AG20443 (cell line): ENCODE measurements at places on chromosomes 12 and 14.

DNA sequence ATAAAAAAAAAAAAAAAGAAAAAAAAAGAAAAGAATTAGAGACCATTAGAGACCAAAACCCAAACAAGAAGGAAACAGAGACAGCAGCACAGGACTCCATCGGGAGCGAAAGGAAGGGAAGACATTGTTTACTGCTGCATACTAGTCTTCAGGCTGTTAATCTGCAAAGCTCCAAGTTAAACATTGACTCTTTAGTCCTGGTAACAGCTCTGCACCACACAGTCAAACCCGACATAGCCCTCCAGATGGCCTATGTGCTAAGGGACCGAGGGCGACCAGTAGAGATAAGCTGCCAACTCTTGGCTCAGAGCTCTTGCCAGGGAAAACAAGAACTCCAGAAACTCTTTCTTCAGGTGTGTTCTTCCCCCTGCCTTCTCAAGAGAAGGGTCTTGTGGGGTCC lies 7.8 kb downstream of the P2RX4 start:
- no peak for DNase-seq

GRCh38 chr14:50864946-50865345 lies 6.9 kb upstream of the ABHD12B start:
- no peak for DNase-seq

- peak; percentile 35 for DNase-seq
These were observed 322.4 kb upstream of the CLEC14A start for GRCh38 chr14:38578278-38578681.

DNA sequence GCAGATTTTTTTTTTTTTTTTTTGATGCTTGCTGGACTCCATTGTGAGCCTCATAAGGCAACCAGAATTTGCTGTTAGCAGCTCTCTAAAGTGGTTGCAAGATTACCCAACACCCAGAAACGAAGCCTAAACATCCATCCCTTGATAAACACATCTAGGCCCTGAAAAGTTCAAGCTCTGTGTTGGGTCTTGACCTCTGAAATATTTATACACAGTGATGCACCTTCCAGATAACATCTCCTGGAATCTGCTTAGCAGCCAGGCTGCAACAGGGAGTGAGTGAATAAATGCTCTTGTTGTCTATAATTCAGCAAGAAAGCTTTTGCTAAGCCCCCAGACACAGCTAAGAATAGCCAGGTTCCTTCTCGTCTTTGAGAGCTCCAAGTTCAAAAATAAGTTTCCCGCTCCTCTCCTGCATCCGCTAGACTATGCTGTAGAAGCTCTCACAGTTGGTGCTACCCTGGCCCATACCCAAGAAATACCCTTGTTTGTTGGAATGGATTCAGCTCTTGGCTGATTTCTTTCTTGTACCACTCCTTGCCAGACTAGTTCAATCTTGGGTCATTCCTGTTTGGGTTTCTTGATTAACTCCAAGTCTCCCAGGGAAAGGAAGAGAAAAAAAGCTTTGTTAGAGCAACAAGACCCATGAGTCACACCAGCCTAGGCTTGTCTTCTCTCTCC lies 610.6 kb upstream of the TBX3 start:
- DNase-seq: no peak

DNA sequence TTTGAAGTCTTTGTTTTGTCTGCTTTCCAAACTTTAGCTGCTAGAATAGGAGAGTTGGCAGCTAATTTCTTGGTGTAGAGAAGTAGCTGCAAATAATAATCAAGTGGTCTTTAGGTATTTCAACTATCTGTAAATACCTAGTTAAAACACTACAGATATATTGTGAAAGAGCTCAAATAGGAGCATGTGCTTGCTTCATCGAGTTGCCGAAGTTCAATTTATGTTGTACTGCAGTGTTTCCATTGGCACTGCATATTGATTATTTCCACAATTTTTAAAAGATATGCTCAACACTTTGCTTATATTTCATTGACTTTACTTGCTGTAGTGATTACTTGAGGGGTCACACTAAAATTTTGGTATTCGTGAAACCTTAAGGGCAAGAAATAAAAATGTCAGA lies 131.6 kb upstream of the BMP4 start:
- DNase-seq: no peak

DNA sequence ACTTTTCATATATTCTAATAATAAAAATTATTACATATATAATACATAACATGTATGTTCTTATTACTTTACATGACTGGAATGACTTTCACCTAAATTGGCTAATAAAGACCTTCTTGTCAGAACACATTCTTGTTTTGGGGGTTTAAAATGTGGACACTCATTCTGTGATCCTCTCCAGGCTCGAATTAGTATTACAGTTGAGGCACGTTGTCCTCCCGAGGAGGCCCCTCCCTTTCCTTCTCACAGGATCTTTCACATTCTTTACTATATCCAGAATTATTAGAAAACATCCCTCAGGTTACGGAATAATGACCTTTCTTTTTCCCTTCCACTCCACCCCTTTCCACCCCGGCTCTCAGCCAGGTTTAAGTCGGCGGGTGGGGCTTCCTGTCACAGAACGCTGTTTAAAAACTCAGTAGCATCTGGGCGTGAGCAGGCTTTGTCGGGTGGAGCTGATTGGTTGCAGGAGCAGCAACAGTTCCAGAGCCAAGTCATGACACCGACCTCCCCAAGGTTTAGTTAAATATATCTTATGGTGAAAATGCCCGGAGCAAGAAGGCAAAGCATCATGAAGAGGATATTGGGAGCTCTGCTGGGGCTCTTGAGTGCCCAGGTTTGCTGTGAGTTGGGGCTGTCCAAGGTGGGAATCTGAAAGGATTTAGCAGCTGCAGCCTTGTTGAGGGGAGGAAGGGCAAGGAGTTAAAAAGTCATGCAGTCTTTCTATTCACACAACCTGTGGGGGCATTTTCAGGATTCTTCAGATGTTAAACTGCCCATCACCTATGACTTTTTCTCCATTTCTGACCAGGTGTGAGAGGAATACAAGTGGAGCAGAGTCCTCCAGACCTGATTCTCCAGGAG lies 396.7 kb upstream of the OR4E1 start:
- DNase-seq: no peak

DNA sequence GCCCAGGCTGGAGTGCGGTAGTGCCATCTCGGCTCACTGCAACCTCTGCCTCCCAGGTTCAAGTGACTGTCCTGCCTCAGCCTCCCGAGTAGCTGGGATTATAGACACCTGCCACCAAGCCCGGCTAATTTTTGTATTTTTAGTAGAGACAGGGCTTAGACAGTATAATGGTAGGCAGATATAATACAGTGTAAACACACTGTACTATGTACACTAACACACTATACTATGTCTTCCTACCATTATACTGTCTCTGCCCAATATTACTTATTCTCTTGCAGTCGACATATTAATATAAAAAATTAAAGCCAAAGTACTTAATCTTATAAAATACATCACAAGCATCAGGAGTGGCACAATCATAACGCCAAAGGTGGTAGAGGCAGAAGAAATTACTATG lies 15.0 kb downstream of the DTD2 start:
- DNase-seq: no peak

DNA sequence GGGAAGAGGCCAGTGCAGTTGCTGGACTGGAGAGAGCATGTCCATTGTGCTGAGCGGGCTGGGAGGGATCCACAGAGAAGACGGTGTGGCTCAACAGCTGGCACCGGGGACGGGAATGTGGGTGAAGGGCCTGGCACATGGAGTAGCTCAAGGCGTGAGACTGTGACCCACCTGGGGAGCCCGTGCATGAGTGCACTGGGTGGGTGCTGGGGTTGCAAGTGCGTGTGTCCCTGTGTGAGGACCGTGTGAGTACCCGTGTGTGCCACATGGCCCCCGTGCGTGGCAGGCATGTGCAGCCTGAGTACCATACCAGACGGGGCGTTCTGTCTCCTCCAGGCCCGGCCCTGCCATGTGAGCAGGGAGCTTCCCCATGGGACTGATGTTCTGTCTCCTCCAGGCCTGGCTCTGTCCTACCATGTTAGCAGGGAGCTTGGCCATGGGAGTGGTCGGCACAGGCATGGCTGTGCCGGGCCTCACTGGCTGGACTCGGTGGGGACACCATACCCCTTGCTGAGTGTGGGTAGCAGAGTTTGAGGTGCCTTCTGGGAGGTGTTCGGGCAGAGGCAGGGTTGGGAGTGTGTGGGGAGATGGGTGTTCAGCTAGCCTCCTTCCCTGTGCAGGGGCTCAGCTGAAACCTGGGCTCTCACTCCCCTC lies 234.4 kb downstream of the TMEM121 start:
- peak; percentile 7 for DNase-seq

- DNase-seq: no peak
These were observed 16.2 kb downstream of the KRT80 start for GRCh38 chr12:52175371-52176350.

DNA sequence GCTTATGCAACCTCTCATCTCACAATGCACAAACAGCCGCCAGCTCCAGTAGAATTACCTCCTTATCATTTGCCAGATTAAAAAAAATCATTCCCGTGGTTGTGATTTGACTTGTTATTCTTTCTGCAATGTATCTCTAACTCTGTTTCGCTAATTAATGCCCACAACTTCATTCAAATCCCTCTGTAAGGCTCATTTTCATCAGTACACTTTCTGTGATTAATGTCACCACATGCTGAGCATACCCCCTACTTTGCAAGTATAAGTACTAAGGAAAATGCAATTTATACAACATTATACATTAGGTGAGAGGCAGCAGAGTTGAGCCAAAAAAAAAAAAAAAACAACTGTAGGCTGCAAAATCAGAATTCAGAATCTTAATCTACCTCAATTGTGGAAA lies 166.0 kb downstream of the FSCB start:
- no peak for DNase-seq

DNA sequence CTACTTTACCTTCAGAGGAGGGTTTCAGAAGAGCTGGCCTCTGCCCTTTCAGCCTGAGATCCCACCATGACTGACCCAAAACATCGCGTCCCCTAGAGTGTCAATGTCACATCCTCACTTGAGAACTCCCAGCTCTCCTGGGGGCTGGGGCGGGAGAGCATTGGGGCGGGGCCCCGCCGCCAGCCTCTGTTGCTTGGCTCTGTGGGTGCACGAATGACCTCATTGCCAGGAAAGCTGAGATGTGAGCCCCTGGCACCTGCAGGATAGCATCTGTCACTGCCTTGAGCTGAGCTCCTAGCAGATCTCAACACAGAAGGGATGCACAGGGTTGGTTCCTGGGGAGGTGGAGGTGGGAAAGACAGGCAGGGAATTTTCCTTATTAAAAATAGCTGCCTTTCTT lies 20.6 kb upstream of the MYL2 start:
- DNase-seq: no peak

DNA sequence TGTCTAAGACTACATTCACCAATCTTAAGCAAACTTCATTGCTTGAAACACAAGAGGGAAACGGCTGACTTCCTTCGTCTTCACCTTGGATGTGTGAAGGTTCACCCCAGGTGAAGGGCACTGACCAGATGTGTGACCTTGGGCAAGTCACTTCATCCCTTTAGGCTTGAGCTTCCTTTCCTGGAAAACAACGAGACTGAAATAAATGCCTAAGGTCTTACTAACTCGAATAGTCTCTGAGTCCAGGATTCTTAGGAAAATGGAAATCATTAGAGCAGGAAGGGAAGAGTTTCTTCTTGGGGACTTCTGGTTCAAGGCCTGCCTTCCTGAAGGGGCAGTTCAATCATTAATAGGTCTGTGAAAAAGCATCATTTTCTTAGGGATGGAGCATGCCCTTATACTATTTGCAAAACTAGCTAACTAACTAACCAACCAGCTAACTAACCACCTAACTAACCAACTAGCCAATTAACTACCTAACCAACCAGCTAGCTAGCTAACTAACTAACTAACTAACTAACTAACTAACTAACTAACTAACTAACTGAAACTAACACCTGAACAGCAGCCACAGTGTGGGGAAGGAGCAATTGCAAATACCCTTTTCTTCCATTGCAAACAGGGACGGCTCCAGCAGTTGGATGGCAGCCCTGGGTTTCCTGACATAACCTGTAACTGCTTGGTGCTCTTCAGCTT lies 31.5 kb upstream of the EMP1 start:
- DNase-seq: no peak

DNA sequence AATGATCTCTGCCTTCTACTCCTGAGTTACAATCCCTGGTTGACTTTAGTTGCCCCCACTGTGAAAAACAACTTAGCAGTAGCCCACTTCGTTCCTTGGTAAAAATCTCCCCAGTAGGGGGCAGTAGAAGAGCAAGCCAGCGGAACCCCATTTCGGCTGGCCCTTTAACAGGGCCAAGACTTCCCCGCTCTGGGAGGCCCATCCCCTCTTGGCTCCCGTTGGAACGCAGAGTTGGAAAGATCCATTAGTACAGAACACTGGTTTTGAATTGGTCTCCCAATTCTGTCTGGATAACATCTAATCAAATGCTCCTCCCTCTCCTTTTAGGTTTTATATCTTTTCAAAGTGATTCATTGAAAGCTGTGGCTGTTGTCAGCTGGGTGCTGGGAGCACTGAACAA lies 1133.3 kb downstream of the BCL11B start:
- DNase-seq: peak; percentile 27

DNA sequence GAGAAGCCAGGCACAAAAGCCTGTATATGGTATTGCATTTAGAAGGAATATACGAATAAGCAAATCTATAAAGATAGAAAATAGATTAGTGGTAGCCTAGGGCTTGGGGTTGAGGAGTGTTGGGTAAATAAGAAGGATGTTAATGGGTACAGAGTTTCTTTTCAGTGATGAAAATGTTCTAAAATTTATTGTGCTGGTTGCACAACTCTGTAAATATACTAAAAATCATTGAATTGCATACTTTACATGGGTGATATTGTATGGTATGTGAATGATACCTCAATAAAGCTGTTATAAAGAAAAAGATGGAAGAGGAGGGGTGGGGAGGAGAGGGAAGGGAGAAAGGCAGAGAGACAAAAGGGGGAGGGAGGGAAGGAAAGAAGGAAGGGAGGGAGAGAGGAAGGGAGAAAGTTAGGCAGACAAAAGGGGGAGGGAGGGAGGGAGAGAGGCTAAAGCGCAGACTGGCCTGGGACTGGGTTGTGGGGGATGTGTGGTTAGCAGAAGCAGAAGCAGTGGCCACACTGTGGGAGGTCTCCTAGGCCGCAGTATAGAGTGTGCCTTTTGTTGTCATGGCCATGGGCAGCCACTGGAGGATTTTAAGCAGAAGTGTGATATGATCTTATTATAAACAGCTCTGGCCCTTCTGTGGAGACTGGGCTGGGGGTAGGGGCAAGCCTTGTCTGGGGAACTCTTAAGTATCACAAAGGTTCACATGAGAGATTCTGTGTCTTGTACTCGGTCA lies 73.6 kb upstream of the ELK3 start:
- no peak for DNase-seq

- DNase-seq: no peak
These were observed 166.7 kb downstream of the RAD51B start for GRCh38 chr14:67986131-67986841.

DNA sequence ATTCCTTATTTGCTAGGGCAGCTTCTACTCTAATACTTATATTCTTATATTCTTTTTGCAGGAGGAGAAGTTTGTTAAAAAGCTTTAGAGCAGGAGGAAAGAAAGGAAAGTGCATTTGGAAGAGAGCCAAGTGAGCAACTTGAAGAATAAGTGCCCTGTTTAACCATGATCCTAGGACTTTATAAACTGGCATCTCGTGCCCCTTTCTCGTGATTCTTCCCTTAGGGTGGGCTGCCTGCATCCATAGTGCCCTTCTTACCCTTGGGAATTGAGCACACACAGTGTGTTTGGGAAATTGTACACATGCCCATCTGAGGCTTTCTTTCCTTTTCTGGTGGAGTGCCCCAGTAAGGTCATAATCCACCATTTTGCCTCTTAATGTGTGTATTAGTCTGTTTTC lies 141.9 kb downstream of the NUBPL start:
- no peak for DNase-seq
